NCI-H446 treated with DMSO at 0.1 percent for 48 hours (cell line): ENCODE measurements at places on chromosomes 3 and 15.

- DNase-seq, result no peak
Measured at GRCh38 chr15:40911141-40911540, 16.9 kb downstream of the VPS18 start.

- no peak for DNase-seq
Measured at GRCh38 chr3:114608293-114608692, 314.5 kb downstream of the TIGIT start.

GRCh38 chr3:17645074-17645698 is 97.2 kb downstream of the TBC1D5 start:
- DNase-seq, result peak; percentile 19

- no peak for DNase-seq
Measured at GRCh38 chr3:175484666-175485065, 625.5 kb downstream of the NAALADL2 start.

DNA sequence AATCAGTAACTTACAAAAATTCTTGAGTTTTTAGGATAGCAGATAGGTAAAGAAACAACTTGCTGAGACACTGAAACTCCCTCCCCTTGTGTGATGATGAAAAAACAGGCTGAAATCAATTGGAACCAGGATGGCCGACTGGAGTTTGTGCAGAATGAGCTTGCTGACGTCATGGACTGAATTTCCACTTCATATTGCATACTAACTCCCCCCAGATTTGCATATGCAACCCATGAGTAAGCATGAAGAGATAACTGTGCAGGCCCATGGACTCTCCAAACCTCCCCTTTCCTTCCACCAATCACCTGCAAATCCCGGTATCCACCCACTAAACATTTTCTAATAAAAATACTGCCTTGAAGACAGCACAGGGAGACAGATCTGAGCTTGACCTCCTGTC is 82.0 kb upstream of the SCN5A start:
- DNase-seq, result no peak

GRCh38 chr3:71111784-71112440 is 471.6 kb downstream of the FOXP1 start:
- DNase-seq, result no peak
